ENCODE measurements at places on chromosomes 11 and 22.

- no peak for DNase-seq
Observed at GRCh38 chr11:111409915-111410314, 30.8 kb upstream of the POU2AF1 start.

DNA sequence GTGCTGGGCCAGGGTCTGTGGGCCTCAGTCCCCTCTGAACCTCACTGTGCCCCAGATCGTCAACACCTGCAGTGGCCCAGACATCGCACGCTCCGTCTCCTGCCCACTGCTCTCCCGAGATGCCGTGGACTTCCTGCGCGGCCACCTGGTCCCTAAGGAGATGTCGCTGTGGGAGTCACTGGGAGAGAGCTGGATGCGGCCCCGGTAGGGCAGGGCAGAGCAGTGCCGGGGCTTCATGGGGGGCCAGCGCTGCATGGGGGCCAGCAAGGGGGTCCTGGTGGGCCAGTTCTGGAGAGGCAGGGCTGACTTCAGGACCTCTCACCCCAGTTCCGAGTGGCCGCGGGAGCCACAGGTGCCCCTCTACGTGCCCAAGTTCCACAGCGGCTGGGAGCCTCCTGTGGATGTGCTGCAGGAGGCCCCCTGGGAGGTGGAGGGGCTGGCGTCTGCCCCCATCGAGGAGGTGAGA is 16.3 kb downstream of the EPS8L2 start:
- DNase-seq = no peak

DNA sequence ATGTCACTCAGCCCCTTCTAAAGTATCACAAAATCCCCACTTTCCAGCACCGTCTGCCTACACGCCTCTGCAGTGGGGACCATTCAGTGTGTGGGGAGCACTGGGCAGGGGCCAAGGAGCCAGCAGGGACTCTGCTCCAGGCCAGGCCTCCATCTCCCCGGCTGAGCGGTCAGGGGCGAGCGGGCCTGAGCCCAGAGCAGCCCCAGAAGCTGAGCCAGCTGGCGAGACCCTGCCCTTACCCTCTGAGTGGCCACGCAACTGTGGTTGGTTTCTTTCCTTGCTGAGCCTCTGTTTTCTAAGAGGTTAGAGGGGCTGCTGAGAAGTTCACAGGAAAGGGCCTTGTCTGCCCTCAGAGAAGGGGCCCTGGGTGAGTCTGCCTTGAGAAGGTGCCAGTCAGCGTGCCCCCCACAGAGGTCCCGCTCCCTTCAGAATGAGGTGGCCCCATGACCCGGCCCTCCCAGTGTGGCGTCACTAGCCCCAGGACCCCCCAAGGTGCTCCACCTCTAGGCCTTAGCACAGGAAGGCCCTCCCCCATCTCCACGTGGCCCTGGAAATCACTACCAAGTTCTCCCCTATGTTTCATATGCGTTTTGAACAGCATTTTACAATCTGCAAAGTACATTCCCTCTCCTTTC is 46.9 kb downstream of the WNT11 start:
- no peak for DNase-seq

GRCh38 chr11:61907282-61907681 is 10.1 kb downstream of the RAB3IL1 start:
- DNase-seq = no peak

DNA sequence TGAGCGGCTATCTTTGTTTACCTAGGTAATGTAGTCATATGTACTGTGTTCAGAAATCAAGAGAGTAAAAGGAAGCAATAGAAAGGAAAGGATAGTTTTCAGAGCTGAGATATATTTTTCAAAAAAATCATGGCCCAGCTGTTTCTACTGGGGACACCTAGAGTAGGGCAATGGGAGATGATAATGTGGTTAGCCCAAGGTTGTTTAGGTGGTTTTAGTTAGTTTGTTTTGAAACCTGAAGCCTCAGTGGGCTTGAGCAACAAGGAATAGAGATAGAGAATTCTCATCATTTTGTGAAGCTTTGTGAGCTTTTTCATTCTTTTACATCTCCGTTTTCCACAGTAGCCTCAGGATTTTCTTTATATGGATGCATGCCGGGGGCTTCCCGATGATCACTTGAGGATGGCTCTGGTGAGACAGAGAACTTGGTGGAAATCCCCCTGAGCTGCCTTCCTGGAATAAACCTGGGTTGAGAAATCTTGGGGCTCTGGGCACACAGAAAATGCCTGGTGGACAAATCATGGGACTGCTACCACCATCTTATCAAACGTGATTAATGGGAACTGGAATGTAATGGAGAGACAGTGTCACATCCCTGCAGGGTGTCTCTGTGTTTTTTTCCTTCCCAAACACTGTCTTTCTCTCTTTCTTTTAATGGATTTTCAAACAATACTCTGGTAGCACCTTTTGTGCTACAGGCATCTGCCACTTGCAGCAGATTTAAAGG is 49.0 kb downstream of the ARHGAP42 start:
- DNase-seq = peak; percentile 62

- no peak for DNase-seq
Observed at GRCh38 chr11:12356944-12357655, 20.3 kb upstream of the PARVA start.

DNA sequence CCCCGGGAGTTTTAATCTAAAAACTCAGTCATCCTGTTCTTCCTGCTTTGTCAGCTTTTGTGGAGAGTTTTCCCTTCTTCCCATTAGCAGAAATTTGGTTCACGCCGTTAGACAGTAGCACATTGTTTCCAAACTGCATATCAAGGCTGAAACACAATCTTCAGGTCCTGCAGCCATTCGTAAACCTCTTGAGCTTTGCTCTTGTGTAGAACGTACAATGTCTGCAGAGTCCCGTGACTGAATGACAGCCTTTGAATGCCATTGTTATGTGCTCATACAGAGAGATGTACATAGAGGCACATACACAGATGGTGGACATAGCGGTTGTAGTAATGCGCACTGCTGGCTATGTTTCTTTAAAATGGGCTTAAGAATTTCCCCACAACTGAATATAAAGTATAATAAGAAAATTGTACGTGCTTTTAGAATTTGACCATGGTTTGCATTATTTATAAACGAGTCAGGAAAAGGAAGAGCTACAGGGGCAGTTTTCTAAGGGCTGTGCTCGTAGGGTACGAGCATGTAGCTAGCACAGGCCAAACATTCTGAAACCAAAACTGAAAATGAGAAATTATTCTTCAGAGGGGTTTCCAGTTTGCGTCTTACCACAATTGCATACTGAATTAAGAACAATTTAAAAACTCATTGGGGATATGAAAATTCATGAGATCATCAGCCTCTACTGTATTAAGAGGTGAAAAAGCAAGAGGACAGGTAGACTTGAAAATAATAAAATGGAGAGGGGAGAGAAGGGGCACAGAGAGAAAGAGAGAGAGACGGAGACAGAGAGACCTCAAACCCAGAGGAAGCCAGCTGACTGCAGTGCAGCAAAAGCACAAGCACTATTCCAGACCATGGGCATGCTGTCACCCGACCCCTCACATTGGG is 310.1 kb downstream of the CADM1 start:
- DNase-seq = no peak

GRCh38 chr11:3796801-3797328 is 489 bp downstream of the NUP98 start:
- DNase-seq = peak; percentile 5

DNA sequence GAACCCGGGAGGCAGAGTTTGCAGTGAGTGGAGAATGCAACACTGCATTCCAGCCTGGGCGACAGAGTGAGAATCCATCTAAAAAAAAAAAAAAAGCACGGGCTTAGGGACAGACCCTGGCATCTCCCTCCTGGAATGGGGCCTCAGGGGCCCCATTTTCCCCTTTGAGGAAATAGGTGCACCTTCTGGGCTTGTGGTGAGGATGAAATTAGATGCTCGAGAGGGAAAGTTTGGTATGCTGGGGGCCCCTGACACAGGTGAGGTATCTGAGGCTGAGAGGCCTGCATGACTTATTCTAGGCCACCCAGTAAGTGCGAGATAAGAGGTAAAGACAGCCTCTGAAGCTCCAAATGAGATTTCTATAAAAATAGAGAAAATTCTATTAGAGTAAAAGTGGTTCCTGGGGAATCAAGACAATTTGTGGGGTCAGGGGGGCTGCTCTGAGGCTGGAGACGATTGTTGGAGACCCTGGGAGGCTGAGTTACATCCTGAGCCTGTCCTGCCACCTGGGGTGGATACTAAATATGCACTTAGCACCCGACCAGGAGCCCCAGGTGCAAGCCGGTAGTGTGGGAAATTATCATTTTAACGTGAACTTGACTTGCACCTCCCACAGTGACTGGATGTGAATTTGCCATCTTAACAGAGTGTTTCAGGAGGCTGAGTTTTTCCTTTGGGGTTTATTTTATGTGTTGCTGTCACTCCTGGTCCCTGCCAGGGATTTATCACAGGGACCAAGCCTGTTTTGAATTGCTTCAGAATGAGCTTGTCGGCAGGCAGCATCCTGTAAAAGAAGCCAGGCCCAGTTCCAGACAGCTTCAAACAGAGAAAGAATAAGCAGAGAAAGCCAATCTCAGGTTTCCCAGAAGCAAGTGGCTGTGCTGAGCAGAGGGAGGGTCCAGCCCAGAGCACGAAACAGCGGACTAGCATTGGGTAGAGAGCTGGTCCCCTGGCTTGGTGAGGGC is 48.4 kb upstream of the TSKU start:
- DNase-seq = no peak

DNA sequence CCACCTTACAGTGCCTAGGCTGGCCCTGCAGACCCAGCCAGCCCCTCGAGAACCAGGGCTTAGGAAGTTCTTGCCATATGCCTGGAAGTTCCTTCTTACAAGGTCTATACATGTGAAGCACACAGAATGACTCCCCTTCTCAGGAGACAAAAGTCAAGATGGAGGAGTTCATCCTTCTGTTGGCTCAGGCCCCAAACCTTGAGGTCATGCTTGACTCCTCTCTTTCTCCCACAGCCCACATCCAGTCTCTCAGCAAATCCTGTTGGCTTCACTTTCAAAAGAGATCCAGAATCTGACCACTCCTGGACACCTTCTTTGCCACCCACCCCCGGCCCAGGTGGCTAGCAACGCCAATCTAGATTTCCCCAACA is 1.7 kb upstream of the CD248 start:
- DNase-seq = no peak

- peak; percentile 44 for DNase-seq
Observed at GRCh38 chr11:35792148-35792845, 129.7 kb downstream of the TRIM44 start.

- no peak for DNase-seq
Observed at GRCh38 chr22:28245579-28246224, 326.6 kb upstream of the PITPNB start.

GRCh38 chr11:93497596-93497995 is 45.6 kb downstream of the SMCO4 start:
- no peak for DNase-seq

DNA sequence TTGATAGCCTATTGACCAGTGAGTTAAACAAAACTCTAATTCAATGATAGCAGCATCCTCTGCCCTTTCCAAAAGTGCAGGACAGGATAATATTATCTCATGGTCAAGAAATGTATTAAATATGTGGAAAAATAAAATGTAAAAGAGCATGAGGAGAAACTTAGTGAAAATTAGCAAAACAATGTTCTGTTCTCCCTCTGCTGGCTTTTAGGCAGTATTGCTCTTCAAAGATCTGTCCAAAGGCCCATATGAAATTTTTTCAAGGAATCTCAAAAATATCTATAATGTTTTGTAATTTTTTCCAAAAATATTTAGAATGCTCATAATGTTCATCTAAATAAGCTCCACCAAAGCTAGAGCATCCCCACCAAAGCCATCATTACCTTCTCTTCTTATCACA is 8.3 kb upstream of the ARL14EP start:
- peak; percentile 42 for DNase-seq

DNA sequence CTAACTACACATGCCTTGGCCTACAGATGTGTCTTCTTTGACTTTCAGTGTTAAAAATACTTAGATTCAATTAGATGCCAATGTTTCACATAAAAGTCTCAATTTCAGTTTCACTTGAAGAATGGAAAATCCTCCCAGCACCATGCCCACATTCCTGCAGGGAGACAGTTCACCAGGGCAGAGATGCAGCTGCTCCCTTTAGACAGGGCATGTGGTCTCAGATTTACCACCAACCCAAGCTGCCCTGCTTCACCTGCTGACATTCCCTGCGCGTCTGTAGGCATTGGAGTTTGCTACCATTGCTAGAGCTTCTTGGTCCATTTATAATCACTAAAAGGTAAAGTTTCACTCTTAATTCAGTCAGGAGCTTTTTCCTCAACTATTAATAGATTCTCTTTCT is 113.9 kb downstream of the ARFGAP2 start:
- DNase-seq = no peak

GRCh38 chr11:36478700-36479329 is 31.3 kb downstream of the TRAF6 start:
- DNase-seq = peak; percentile 80

GRCh38 chr11:76649011-76649410 is 21.5 kb downstream of the LRRC32 start:
- DNase-seq = peak; percentile 58

DNA sequence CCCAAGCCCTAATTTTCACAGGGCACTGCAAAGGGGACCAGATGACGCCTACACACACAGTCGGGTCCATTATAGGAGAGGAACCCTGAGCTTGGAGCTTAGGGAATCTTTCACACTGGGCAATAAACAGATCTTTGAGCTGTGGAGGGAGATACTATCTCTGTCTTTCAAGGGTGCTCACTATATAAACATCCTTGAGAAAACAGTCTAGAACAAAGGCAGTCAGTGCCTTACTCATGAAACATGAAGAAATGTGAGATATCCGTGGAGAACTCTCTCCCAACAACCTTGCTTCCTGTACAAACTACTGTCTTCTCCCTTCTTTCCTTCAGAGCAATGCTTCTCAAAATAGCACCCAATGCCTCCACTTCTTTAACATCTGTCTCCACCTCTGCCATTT is 109.0 kb upstream of the APOA1 start:
- DNase-seq = peak; percentile 46

GRCh38 chr11:111336582-111337256 is 38.4 kb downstream of the POU2AF3 start:
- peak; percentile 73 for DNase-seq

- peak; percentile 54 for DNase-seq
Observed at GRCh38 chr11:106770489-106771085, 247.7 kb downstream of the GUCY1A2 start.

- DNase-seq = no peak
Observed at GRCh38 chr22:32561756-32562155, 87.1 kb downstream of the FBXO7 start.

DNA sequence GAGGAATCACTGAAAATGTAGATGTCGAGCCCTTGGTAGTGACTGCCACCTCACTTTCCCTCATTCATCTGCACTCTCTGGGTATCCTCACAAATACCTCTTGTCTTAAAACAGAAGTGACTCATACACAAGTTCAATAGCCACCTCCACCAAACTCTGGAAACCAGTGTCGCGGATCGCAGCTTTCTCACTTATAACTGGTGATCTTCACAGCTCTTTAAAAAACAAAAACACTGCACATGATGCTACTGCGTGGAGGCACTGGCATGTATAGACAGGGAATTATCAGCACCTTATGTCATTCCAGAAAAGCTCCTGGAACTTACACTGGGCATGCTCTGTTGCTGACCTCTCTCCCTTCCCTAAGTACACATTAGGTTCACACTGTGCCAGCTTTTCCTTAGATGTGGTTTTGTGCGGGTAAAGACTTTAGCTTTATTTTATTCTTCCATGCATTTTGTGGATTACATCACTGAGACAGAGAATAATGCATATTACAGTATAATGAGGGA is 425.5 kb upstream of the CADM1 start:
- no peak for DNase-seq

GRCh38 chr11:65496304-65497140 is 2.3 kb upstream of the MALAT1 start:
- DNase-seq = peak; percentile 57

All from fibroblast of pulmonary artery (primary cell).